HTR-8/SVneo (cell line): ENCODE measurements at places on chromosomes 5 and 9.

DNA sequence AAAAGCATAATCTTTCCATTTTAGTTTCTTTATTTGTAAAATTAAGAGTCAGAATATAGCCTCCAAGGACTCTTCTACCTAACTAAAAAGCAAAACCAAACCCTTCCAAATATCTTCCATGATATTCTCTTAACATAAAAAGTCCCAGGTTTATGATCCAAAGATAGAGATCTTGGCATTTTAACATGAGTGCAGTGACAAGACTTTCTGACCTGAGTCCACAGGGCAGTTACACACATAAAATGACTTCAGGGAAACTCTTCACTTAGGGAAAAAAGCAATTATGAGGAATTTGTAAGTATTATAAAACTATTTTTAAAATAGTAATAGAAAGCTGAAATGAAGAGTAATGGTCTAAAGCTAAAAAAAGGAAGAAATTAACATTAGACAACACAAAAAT lies 772.6 kb upstream of the DMAC1 start:
- no peak for DNase-seq

DNA sequence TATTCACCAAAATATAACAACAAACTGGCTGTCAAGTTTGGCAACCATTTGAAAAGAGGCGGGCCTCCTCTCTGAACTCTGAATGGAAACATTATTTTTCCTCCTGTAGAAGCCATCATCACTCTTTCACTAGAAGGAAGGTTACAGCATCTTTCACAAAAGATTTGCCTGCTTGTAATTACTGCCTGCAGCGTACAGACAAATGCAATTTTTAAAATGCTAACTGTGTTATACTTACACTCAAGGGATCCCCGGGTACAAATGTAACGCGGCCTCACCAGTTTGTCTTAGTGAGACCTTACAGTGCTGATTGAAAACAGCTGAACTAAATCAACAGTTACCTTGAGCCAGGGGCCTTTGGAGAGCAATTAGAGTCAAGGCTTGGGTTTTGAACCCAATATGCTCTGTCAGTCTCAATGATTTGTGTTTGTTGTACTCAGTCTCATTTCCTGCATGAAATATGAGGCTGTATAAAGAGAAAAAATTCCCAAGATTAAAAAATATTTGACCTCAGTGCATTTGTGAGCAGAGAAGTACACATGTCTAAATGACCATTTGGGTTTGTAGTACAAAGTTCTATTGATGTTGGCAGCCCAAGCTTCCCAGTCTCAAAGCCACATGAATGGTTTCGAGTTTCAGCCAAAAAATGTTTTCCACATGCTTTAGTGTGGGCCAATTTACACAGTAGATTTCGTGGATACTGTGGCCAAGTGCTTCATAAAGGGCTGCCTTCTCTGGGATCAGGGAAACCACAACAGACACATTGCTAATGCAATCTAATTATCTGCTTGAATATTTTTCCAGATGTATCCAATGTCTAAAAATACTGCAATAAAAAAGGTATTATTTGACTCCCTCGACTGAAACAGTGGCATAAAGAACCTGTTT lies 500.0 kb downstream of the SPATA31D1 start:
- DNase-seq = no peak

DNA sequence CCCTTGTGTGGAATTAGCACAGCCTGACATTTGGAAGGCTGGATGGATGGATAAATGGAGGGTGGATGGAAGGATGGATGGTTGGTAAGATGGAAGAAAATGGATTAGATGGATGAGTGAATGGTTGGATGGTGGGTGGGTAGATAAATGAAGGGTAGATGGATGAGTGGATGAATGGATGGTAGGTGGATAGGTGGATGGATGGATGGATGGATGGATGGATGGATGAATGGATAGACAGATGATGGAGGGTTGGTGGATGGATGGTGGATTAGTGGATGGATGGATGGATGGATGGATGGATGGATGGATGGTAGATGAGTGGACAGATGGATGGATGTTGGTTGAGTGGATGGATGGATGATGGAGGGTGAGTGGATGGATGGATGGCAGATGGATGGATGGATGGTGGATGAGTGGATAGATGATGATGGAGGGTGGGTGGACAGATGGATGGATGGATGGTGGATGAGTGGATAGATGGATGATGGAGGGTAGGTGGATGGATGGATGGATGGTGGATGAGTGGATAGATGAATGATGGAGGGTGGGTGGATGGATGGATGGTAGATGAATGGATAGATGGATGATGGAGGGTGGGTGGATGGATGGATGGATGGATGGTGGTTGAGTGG lies 175.6 kb upstream of the PPP1R26 start:
- no peak for DNase-seq

DNA sequence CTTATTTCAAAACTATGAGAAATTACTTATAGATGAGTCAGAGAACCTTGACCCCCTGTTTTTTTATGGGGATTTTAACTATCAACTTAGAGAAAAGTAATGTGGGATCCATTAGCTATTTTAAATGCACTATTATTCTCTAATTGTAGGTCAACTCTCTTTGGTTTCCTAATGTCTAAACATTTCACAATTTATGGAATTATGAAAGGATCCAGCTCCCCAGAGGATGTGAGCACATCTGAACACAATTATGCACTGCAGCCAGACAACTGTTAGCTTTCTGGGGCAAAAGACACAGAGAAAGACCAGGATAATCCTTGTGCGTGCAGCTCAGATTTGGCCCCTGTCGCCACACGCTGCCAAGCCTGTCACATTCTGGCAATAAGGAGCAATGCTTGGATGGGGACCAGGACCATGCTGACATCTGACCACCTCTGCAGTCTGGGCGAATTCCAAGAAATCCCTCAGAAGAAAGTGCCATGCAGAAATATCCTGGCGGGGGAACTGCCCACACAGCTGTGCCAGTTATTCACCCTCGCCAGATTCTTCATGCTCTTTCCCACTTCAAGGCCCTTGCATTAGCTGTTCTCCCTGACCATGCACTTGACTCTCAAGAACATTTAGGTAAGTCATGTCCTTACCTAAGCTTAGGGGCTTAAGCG lies 22.2 kb upstream of the CMBL start:
- DNase-seq = no peak

DNA sequence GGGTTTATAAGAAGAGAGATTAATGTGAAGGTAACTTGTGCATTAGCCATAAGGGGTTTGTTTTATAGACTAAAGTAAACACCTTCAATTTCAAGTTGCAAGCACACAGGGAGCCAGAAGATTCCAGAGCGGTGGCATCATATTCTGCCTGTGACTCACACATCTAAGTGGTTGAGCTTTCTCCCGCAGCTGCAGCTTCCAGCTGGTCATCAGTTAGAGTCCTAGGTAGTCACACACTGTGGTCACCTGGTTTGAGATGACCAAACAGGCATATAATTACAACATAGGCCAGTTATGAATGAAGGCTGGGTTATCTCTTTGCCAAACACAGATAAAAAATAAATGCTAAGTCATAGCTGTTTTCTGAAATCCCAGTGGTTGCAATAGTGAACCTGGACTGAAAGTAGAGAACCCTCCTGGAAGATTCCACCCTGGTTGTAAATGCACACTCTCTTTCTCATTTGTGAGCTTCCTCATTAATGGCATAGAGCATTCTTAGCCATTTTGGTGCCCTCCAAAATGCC lies 171.3 kb downstream of the GDNF start:
- peak; percentile 96 for DNase-seq

GRCh38 chr9:106962615-106963363 lies 99.8 kb downstream of the ZNF462 start:
- no peak for DNase-seq

GRCh38 chr5:138985683-138986082 lies 110.5 kb upstream of the LRRTM2 start:
- no peak for DNase-seq

GRCh38 chr5:128237546-128237945 lies 154.0 kb downstream of the SLC12A2 start:
- DNase-seq = no peak

GRCh38 chr5:54313311-54314270 lies 3.2 kb upstream of the ARL15 start:
- no peak for DNase-seq

- DNase-seq = no peak
Observed at GRCh38 chr9:18874069-18874468, 158.9 kb downstream of the SAXO1 start.

- no peak for DNase-seq
Observed at GRCh38 chr5:100479079-100479688, 56.0 kb upstream of the FAM174A start.

DNA sequence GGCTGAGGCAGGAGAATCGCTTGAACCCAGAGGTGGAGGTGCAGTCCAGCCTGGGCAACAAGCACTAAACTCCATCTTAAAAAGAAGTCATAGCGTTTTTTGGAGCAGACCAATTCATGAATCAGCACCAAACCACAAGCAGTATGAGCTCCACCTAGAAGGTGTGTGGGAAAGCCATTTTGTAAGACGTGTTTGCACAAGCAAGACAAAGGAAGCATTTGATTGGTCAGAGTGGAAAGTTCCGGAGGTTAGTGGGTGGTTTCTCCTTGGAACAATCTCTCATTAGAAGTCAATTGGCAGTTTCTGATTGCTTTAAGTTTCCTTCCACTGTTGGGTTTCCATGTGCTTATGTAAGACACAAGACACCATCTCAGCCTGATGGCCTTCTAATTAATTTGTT lies 5.0 kb downstream of the SRD5A1 start:
- DNase-seq = no peak

DNA sequence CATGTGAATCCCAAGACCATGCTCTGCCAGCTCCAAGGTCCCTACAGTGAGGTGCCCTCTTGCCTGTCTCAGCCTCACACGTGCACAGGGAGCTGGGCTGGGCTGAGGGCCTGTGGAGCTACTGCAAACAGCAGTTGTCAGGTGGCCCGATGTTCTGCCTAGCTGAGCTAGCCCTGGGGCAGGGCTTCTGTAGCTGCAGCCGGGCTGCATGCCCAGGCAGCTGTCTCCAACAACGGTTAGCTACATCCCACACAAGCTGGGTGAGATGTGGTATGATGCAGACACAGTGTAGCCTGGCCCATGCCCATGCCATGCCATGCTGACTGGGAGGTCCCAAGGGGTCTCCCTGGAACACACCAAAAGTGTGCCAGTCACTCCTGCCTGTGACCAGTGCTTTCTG lies 62.0 kb downstream of the MACROH2A1 start:
- no peak for DNase-seq

DNA sequence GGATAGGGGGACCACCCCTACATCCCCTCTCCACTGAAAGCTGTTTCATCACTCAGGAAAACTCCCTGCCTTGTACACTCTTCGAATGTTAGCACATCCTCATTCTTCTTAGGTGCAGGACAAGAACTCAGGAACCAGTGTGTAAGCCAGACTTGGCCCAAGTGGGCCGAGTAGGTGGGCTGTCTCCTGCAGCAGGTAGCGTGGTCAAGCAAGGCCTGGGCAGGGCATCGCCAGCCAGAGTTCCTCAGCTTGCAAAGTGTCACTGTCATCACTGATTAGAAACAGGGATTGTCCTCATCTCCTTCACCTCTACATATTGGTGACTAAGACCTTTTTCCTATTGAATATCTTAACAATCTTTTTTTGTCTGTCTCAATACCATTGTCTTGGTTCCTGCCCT lies 22.3 kb downstream of the SMIM15 start:
- DNase-seq = no peak

DNA sequence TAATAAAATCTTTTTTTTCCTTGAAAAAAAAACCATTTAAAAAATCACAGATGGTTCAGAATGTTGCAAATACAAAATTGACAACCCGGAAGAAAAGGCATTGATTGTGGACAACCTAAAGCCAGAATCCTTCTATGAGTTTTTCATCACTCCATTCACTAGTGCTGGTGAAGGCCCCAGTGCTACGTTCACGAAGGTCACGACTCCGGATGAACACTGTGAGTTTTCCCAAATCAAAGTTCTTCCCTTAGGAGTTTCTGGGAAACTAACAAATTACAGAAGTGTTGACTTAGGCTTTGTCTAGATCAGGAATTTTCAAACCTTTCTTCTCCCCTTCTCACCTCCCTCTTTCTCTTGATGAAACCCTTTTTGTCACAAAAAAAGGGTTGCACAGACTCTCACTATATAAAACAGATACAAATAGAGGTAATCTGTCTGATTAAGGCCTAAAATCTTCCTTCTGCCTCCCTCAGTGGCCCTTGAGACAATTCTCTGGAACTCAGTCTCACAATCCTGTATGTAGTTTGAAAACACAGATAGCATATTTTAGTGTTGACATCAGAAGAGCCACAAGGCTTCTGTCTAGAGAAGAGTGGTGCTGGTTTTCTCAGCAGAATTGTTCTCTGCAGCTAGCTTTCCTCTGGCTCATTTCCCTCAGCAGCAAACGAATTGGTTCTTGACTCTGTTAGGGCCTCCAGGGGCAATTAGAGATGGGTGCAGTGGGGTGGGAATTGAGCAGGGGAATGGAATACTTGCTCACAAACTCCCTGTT lies 79.5 kb downstream of the OSMR start:
- DNase-seq = peak; percentile 18

DNA sequence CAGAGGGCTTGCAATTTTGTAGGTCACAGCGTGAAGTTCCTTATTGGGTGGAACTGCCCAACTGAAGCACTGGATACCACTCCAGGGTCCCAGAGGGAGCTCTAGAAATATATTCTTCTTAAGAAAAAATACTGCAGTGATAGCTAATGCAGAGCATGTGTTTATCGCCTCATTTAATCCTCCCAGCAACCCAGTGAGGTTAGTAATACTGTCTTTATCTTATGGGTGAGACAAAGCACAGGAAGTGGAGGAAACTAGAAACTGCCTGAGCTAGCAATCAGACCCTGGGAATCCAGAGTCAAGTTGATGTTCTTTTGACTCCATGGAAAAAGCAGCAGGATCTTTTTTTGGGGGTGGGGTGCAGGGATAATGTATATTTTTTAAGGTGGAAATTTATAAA lies 153.3 kb downstream of the PJA2 start:
- DNase-seq = no peak

DNA sequence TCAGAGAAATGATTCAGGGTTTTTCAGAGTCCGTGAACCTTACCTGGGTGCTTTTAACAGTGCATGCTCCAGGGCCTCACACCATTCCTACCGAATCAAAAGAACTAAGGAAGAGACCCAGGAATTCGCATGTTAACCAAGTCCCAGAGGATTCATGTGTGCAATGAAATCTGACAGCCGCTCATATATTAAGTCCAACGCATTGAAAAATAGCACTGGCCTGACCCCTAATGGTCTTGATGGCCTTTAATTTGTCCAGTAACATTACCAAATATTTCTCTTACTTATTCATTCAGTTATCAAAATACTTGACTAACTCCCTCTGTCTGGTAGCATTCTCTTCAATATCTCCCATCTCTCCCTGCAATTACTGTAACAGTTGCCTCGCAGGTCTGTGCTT lies 55.0 kb upstream of the MARCHF11 start:
- DNase-seq = no peak

DNA sequence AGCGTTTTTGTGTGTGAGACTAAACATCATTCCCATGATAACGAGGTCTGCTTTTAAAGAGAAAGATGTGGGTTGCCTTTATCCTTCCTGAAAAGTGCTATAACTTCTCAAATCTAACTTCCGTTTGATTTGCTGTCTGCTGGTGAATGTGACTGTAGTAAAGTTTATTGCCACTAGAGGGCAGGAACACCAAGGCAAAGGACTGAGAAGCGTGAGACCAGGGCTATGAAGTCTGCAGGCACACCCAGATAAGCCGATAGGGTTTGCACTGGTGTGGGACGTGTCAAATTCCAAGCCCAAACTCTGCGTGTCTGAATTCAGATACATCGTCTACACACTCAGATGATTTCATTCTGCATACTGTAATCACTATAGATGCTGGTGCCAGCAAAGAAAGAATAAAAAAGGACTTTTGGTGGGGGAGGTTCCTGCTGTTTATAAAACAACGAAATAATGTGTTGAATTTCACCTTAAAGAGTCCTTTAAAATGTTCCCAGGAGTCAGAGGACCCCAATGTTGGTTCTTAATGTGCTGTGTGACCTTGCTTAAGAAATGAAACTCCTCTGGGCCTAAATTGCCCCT lies 87.2 kb downstream of the PTTG1 start:
- peak; percentile 80 for DNase-seq
